ENCODE measurements at places on chromosomes 1 and 21.

- DNase-seq: no peak
These were observed 11.4 kb upstream of the TENT5C start for GRCh38 chr1:117594261-117594990.

DNA sequence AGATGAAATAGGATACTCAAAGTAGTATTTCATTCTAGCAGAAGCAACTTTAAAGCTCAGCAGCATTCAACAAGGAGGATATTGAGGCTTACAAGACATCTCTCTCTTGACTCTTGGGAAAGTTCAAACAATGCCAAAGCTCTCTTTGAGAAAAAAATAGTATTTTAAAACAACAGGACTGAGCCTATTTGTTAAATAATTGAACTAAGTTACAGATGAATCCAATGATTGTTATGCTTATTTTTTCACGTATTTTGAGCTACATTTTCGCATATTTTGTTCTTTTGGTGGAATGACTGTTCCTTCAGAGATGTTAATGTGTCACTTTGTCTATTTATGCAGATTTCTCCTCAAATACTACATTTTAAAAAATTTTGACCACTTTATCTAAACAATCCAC is 200.7 kb downstream of the KCTD3 start:
- DNase-seq: no peak

- DNase-seq: no peak
These were observed 66.1 kb downstream of the GPATCH2 start for GRCh38 chr1:217564833-217565232.

DNA sequence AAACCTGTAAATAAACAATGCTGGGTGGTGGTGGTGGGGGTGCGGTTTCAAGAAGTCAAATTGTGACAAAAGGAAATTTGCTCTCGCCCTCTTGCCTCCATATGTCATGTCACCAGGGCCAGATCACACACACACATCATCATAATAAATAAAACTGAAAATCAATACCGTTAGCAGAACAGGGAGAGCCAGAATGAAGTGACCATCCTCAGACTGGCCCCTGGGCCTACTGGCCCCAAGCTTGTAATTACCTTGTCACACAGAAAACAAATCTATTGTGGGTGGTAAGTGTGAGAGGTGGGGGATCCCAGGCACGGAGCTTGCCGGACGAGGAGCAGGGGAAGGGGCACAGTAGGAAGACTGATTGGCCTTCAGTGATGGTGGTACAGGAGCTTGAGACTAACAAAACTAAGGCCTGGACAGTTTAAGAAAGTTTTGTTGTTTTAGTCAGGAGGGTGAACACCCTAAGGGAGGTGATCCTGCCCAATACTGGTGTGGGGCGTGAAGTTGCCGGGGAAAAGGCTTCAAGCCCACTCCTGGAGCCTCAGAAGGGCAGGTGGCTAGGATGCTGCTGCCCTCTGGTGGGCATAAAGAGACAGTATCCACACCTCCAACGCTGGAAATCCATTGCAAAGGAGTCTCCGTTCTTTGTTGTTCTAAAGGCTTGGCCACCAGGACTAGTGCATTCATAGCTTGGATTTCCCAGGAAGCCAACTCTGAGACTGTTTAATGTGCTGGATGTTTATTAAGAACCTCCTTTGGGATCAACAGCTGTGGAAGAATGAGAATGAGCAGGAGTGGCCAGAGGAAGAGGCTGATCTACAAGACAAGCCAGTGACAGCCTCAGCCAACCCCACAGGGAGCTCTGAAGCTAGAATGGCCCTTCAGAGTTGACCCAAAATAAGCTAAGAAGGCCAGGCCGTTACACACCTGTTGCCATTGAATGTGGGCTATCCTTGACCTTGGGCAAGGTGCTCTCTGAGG is 8.1 kb upstream of the C1orf216 start:
- DNase-seq: peak; percentile 40

- no peak for DNase-seq
These were observed 171.5 kb downstream of the RUNX1 start for GRCh38 chr21:34877485-34878128.

GRCh38 chr1:183365093-183365492 is 53.1 kb downstream of the NMNAT2 start:
- DNase-seq: no peak

DNA sequence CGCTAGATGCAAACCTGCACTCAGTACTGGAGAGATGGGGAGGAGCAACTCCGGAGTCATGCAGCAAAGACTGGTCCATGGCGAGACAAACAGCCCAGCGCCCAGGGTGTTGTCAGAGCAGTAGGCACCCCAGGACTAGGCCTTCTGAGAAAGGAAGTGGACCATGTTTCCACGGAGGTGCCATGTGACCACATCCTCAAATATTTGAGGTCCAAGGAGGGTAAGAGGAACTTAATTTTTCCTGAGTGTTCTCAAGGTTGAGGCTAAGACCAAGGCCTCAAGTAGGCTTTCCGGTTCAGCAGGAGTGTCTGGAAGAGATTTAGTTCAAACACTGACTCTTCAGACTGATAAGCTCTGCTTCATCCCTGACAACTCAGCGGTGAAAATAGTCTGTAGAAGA is 186.2 kb downstream of the RHOU start:
- DNase-seq: no peak

DNA sequence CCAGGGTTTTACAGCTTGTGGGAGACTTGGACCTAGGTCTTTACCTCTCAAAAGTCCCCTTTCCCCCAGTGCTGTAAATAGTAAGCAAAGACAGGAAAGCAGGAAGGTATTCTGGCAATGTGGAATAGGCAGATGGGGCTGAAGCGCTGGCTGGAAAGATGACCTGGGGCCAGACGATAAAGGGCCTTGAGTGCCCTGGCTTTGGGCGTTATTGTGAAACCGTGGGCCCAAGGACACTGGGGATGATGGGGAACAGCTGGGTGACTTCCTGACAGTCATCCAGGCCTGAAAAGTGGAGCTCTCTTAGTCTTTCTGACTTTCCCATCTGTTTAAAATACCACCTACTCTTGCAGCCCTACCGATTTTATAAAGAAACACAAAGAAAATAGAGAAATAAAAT is 16.3 kb downstream of the URB2 start:
- no peak for DNase-seq

DNA sequence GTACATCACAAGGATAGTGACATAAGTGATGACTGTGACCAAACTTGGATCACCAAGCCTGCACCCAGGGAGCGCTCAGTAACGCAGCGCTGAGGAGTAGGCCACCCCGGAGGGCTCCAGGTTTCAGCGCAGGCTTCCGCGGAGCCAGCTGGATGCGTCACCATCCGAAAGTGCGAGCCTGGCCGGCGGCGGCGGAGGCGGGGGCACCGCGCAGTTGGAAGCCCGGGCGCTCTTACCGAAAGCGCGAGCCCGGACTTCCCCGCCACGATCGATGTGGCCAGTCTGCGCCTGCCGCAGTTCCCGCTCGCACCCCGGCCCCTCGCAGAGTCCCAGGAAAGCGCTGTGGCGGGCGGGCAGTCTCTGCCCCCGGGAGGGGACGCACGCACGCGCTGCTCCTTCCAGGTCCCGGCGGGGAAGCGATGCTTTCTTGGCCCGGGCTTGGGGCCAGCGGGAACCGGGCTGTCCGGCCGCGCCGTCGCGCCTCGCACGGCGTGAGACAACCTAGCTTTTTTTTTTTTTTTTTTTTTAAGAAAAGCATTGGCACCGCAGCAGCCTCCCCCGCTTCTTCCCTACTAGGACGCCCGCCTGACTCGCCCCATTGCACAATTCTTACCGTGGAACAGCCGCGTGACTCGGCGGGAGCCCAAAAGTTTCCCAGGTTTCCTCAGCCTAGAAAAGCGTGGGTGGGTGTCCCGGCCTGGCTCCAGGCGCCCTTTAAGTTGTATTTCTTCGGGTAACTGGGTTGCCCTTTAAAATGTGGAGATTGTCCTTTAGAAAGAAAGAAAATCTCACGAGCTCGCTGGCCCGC is 36.4 kb upstream of the JAK1 start:
- peak; percentile 68 for DNase-seq

GRCh38 chr1:156214024-156214748 is 1.4 kb downstream of the PMF1 start:
- no peak for DNase-seq

- DNase-seq: no peak
These were observed 168.4 kb downstream of the ZZZ3 start for GRCh38 chr1:77513839-77514763.

- no peak for DNase-seq
These were observed 47.6 kb upstream of the ADARB1 start for GRCh38 chr21:45026826-45027225.
